ENCODE measurements at places on chromosomes 1 and 21. TPM values are rescaled to one million over a fixed set of nuclear protein-coding genes. Genes with fewer than 3 reads are reported as not detected.

DNA sequence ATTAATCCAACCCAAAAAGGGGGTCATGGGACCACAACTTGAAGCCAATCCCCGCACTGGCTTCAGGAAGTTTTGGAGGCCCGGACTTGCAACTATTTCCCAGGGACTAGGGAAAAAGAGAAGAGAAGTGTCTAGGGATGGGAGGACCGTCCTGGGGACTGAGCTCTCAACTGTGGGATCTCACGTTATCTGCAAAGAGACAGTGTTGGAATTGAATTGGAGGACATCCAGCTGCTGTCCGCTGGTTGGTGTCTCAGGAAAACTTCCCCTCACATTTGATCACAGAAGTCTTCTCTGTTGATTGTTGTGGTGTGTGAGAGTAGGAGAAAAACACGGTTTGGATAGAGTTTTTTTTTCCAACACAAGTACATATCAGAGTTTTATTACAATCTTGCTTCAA, 46.2 kb upstream of the CITED4 start:
- DNase-seq: no peak

- peak; percentile 80 for DNase-seq
Observed at GRCh38 chr21:18155508-18156193, 89.0 kb upstream of the CHODL start.

SYCP1 gene
- total RNA-seq: 0.24 TPM

LINGO4 gene
- total RNA-seq: not detected

DNA sequence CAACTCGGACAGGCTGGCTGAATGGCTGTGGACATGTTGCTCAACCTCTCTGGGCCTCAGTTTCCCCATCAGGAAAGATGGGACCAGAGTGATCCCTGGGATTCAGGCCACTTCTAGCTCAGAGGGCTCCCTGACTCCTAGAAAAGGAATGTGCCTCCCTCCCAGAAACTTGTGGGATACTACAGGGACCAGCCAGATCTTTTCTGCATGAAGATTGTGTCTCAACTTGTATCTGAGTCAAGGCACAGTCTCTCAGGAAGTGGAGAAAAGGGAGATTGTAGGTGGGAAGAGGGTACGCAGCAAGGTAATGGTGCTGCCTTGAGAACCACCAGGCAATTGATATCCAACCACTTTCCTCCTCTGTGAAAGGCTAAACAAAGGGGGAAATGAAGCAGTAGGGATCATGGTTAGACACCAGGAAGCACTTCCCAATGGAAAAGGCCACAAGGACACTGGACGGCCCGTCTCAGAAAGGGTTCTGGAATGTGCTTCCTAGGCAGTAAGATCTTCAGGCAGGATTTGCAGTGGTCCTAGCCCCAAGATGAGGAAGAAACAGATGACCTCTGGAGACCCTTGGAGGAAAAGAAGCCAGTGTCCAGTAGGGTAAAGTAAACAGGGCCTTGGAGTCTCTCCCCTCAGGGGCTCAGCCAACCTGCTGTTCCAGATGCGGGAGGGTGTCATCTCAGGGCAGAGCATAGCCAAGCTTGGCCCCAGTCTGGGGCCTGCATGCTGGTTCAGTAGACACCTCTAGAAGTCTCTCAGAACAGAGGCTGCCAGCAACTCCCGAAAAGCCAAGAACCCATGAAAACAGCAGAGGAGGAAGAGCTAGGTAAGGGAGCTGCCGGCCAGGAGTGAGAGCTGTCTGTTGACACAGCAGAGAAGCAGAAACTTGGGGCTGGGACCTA, 16.8 kb downstream of the IFFO2 start:
- DNase-seq: no peak

HES4 gene
- 4.8 TPM for total RNA-seq

- no peak for DNase-seq
Observed at GRCh38 chr1:205632669-205633169, 908 bp upstream of the ELK4 start.

FAM78B gene
- 5.8 TPM for total RNA-seq

OR2AK2 gene
- total RNA-seq: 0.35 TPM

ABCA4 gene
- 0.08 TPM for total RNA-seq

DNA sequence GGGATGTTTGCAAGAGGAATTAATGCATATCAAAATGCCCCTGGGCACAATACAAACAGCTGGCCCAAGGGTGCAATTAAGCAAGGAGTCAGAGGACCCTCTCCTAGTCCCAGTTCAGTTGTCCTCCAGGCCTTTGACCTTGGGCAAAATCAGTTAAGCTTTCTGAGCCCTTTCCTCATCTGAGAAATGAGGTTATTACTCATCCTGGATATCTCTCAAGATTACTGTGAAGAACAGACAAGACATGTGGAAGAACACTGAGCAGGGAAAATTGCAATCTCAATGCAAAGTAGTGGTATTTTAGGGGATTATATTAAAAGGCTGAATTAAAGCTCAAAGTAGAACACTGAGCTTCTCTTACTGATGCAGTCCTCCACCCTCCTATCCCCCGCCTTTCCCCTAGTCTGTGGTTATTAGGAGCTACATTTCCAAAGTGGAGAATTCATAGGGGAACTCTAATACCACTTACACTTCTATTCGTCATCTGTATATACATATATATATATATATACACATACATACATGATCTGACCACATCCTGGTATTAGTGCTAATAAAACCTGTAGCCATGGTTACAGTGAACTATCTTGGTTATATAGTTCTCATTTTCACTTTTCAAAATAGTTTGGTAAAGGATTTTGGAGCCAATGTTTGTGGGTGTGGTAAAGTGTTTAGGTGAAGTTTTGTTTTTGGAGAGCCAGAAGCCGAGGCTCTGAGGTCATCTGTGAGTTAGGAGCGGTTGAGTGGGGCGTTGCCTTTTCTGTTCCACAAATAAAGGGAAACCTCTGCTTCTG, 18.1 kb downstream of the KIAA0040 start:
- no peak for DNase-seq

- peak; percentile 92 for DNase-seq
Observed at GRCh38 chr1:114033216-114033706, 54.0 kb downstream of the OLFML3 start.

DNA sequence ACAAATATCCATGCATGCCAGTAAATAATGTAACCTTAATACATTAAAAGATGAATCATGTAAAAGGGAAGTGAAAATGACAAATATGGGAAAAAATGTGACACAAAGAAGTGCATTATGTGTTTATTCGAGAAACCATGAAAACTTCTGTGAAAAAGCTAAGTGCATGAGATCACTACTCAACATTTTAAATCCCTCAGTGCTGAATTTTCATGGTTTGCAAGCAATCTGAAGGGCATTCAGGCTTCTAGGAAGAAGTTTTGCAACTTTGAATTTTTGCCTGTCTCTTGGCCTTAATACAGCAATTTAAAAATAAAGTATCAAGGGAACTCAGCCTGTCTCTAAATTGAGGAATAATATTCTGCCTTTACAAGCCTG, 78.2 kb downstream of the MAP3K7CL start:
- DNase-seq: no peak

- no peak for DNase-seq
Observed at GRCh38 chr1:232968965-232969364, 18.6 kb downstream of the NTPCR start.

DNA sequence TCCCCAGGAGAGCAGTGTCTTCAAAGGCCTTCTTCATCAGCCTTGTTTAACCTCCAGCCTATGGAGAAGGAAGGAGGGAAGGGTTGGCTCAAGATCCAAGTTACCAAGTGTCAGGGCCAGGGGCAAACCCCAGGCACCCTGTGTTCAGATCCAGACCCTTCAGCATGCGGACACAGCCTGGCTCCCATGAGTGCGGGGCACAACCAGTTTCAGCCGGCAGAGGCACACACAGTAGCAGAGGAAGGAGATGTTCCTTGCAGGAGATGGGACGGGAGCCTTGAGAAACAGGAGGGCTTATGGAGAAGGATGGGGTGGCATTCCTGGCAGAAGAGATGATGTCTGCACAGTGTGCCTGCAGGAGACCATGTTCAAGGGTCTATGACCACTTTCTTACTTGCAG, 161.7 kb upstream of the EDN2 start:
- no peak for DNase-seq

TCHH gene
- total RNA-seq: 0.19 TPM

PBX1 gene
- total RNA-seq: 84.2 TPM

DNA sequence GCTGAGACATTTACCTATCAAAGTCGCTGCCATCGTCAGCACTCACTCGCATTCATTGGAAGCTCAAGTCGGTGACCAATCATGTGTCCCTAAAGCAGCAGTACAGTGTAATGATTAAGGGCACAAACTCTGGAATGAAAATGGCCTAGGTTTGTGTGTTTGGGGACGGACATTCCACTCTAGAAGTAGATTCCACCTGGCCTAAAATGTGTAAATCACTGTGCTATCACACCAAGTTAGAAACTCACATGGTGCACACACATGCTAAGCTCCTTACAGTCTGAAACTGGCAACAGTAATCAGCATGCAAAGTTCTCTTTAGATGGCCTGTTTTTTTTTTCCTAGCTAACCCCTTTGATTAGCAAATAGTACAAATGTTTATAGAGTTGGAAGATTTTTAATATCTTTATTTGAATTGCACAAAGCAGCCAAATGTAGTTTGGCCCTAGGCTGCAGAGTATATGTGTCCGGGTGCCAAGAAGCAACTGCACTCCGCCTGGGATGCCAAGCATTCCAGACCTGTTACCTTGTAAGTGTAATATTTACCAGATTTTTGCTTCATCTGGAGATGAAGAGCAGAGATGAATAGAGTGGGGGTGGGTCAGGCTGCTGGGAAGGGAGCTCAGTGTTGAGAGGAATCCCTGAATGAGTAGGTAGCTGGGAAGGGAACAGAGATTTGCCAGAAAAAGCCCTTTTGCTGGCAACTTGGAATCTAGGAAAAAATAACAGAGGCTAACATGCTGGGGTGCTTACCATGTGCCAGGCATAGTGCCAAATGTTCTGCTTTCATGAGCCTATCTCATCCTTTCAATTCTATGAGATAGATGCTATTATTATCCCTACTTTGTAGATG, 35.2 kb downstream of the TGFB2 start:
- no peak for DNase-seq

GRCh38 chr1:111214884-111215283, 12.6 kb upstream of the CHI3L2 start:
- no peak for DNase-seq
